IPS DF 19.7 (cell line): ENCODE measurements at places on chromosomes 6 and 20.

- no peak for DNase-seq
Measured at GRCh38 chr20:50887576-50887975, 43.7 kb downstream of the ADNP start.

- no peak for DNase-seq
Measured at GRCh38 chr20:62303340-62304226, 786 bp downstream of the ADRM1 start.

DNA sequence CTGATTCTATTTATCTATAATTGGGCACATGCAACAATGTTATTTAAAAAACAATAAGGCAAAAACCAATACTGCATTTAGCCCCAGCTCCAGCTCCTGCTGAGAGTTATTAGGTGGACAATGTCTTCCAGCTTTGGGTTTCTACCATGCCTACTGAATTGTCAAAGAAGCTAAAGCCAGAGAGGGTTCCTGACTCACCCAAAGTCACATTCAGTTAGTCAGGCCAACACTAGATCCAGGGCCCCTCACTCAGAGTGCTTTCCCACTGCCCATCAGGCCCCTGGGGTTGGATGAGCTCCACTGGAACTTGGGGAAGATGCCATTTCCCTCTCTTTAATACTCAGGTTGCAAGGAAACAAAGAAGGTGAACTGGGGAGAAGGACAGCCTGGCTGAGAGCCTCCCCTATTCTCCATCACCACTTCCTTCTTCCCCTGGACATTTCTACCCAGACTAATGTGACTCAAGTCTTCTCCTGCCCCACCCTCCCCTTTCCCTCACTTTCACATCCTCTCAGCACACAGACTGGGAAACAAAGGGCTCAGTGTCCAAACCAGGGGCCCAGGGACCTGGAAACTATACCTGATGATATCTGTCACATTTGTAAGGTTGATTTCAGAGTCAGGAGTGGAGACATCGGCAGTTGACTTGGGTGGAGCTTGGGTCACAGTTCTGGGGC is 6.0 kb downstream of the TREM1 start:
- DNase-seq = no peak

DNA sequence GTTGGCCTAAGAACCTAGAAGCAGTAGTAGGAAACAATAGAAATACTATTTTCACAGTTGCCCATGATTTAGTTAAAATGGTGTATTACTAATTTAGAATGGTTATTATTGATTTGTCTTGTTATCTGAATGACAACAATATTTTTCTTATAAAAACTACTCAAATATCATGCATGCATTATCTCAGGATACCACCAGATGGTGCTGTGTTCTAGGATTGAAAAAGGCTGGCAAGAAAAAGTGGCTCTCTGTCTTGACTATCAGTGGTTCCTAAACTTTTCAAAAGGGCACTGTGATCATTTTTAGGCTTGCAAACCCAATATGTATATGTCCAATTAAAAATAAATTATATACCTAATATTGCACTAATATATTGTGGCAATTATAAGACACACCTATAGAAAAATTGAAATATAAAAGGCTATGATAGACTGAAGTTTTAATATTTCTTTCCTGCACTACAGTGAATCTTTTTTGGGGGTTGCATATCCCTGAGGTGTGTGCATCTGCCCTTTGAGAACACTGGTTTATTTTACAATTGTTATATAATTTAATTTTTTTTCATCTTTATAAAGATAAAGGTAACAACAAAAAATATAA is 131.7 kb upstream of the MLIP start:
- no peak for DNase-seq

- DNase-seq = no peak
Measured at GRCh38 chr6:19157486-19157885, 679.7 kb upstream of the ID4 start.

DNA sequence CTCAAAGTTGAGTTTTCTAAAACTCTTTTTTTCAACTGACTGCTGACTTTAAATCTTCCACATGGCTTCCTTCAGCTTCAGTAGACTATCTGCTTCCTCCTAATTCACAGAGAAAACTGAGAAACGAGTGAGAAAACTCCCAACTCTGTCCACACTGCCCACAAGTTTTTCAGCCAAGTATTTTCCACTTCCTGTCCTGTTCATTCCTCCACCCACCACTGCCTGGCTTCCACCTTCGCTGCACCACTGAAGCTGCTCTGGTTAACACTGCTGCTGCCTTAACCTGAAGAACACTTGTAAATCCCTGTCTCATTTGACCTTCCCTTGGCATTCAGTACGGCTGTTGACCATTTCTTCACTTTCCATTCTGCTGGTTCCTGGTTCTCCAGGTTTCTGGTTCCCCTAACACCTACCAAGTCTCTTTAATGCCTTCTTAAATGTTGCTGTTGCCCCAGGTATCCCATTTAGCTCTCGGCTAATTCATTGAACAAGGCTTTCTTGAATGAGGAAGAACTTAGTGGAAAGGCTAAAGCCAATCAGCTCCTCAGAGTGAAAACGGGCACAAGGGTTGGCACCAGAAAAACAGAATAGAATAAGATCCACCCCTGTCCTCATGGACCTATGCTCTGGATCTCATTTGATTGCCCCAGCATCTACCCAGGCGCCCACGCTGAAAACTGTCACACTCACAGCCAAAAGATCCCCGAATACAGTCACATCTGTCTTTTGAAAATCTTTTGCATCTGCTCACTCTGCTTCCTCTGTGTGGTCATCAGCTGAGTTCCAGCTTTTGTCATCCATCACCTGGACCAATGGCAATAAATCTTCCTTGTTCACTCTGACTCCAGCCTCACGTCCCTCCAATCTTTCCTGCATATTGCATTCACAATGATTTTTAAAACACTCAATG is 104.4 kb upstream of the TAB2 start:
- DNase-seq = no peak

- DNase-seq = no peak
Measured at GRCh38 chr6:38370653-38371601, 268.8 kb downstream of the BTBD9 start.

- no peak for DNase-seq
Measured at GRCh38 chr6:1796706-1797529, 187.2 kb downstream of the FOXC1 start.

DNA sequence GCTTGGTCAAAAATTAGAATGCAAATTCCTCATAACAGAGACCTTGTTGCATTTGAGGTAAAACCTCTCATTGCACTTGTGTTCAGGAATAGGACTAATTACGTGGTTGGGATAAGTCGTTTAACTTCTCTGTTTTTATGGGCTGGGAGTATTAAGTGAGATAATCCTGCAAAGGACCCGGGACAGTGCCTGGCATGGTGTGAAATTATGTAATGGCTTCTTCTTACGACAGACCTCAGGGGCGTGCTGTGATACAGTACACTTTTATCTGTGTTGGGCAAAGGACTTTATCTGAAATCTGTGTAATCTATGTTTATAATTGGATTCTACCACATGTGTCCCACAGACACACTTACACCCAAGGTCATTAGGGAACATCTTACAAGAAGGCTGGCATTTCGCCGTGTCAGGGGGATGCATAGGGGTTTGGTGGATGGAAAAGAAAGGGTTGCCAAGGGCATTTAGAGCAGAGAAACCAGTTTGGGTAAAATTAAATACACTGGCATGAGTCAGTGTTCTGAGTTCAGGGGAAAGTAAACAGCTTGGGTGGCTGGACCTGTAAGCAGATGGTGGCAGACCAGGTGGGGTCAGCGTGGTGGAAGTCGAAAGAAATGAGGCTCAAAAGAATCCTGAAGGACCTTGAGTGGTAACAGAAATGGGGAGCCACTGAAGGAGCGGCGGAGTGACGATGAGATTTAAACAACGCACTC is 17.2 kb upstream of the RTF2 start:
- DNase-seq = no peak

GRCh38 chr6:71410681-71411080 is 122.1 kb downstream of the OGFRL1 start:
- DNase-seq = no peak

DNA sequence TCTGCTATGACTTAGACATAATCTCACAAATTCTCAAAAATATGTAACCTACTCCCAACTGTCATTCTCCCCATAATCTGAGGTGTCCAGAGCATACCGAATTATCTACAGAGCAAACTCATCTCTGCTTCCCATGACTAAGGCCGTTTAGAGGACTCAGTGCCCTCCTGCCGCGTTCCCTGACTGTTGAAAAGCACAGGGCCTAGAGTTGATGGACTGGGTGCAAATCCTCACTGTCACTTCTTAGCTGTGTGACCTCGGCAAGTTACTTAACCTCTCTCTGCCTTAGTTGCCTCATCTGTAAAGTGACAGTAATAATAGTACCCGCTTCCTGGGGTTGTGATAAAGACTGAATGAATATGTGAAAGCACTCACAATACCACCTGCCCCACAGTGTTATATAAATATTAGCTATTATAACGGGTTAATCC is 4.7 kb upstream of the TUBB2A start:
- DNase-seq = no peak

- no peak for DNase-seq
Measured at GRCh38 chr20:31587545-31588389, 17.3 kb upstream of the ID1 start.

- DNase-seq = no peak
Measured at GRCh38 chr6:159582736-159583135, 110.3 kb downstream of the SOD2 start.

DNA sequence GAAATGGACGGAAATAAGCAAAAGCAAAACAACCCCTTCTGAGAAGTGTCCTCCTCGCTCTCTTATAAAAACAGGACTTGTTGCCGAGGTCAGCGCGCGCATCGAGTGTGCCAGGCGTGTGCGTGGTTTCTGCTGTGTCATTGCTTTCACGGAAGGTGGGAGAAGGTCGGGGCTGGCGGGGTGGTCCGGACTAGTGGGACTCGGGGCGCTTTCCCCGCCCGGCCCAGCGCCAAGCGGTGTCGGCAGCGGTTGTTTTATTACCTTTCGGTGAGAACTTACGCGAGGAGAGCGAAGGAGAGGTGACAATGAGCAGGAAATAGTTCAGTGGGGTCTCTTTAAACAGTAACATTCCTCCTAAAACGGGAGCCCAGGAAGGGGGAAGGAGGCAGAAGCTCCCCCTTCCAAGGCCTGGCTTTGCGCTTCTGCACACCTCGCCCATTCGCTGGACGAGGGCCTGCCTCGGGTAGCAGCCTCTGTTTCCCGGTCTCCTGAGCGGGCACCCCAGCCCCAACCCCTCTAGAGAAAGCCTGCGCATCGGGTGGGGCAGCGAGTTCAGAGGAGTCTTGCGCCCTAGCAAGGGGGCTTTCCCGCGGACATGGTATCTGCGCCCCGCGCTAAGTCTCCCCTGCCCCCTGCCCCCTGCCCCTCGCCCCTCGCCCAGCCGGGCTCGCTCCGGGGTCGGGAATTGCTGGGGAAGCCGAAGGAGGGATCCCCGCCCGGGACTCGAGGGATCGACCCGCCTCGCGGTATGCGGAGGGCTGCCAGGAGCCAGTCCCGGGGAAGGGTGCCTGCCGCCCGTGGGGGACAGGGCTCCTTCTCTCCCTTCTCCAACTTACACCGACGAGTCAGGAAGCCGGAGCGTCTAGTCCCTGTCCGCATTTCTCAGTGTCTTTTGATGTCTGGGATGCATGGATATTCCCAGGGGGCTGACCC is 1.2 kb upstream of the TBXT start:
- no peak for DNase-seq

DNA sequence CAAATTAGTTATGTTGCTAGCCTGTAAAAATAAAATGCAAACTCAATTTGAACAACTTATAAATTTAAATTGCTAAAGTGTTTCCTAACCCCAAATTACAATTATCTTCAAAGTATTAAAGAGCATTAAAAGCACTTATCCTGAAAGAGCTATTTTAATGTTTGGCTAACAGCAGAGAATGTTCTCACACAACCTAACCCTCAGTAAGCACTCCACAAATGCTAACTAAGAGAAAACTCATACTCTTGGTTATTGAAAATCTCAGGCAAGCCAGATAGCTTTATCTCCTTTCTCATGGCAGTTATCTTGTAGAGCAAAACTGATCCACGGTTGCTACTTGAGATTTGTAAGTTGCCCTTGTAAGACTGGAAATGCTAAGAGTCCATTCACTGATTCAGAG is 30.5 kb upstream of the ADGRF1 start:
- DNase-seq = no peak

DNA sequence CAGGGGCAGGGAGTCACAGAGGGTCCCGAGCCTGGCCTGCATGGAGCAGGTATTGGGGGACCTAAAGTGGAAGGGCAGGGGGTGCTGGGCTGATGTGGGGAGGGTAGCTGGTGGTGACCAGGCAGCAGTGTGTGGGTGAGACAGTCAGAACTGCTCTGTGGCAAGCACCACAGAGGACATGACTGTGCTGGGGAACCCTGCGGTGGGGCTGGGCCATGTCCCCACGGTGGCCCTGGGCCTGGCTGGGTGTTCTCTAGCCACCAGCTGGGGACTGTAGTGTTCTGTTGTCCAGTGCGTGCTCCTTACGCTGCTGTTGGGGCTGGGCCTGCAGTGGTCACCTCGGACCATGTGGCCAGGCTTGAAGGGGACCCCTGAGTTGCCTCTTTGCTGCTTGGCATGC is 3.6 kb downstream of the SS18L1 start:
- no peak for DNase-seq

GRCh38 chr20:42721923-42722322 is 467.8 kb downstream of the PTPRT start:
- DNase-seq = no peak

GRCh38 chr6:24876499-24877465 is 59.0 kb downstream of the RIPOR2 start:
- peak; percentile 92 for DNase-seq

DNA sequence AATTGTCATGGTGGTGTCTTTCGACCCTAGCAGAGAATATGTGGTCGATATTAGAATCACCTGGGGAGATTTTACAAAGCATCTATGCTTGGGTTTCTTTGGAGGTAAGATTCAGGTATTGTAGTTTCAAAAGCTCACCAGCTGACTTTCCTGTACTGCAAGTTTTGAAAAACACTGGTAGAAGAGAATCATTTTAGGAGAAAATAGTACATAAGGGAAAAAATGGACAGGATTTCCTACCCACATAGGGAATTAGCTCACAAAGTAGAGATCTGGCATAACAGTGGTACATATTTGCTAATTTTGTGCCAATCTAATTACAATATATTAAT is 27.4 kb upstream of the ABT1 start:
- DNase-seq = no peak

DNA sequence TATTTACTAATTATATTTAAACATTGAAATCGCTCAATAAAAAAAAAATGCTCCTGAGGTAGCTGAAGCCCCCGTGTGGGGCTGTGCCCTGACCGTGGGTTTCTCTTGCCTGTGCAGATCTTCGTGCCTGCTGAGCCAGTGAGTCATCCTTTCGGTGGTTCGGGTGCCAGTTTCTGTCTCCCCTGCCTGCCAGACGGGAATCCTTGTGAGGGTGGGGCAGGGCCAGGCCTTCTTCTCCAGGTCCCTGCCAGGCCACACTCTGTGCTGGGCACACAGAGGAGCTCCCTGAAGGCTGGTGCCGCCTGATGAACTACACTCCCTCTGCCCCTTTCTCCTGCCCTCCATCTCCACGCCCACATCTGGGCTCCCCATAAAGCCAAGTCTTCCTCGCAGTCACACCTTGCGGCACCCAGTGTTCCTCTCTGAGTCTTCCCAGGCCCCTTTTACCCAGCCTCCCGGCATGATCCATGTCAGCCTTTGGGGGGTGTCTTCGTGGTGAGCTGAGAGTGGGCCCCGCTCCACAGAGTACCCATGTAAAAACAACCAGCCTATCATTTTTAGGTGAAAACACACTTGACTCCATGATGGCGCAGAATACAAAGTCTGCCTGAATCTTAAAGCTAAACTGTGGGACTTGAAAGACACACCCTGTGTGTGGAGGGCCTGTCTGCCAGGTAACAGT is 19.3 kb downstream of the FGD2 start:
- DNase-seq = no peak
